Stimulated activated CD4-positive, alpha-beta T cell treated with anti-CD3 and anti-CD28 coated beads, Interleukin-12 subunit alpha, Interleukin-12 subunit beta, amount 100 ng/mL, for 24 hours (primary cell): ENCODE measurements at places on chromosomes 4 and X.

GRCh38 chr4:4260185-4260751, 12.2 kb upstream of the TMEM128 start:
- DNase-seq = no peak

DNA sequence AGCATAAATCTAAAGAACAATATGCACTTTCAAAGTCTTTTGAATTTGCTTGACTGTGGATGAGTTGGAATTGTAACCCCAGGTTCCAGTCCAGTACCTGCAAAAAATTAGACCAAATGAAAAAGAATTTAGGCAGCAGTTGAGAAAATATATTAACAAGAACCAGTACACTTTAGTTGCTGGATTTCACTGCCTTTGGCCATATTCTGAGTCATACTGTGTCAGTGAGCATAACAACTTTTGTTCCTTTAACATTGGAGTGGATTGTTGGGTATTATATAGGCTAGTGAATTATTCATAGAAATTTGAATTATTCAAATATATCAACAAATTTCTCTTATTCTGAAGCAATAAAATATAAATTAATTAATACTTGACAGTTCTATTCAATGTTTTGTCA, 101.5 kb upstream of the SMAD1 start:
- DNase-seq = no peak

GRCh38 chr4:106601519-106601918, 232.9 kb upstream of the GIMD1 start:
- DNase-seq = no peak

- DNase-seq = no peak
Measured at GRCh38 chr4:1540601-1541375, 134.5 kb upstream of the NKX1-1 start.

- no peak for DNase-seq
Measured at GRCh38 chr4:19158107-19158809, 1093.4 kb upstream of the SLIT2 start.

GRCh38 chrX:254630-255215, 26.5 kb upstream of the PLCXD1 start:
- DNase-seq = no peak

DNA sequence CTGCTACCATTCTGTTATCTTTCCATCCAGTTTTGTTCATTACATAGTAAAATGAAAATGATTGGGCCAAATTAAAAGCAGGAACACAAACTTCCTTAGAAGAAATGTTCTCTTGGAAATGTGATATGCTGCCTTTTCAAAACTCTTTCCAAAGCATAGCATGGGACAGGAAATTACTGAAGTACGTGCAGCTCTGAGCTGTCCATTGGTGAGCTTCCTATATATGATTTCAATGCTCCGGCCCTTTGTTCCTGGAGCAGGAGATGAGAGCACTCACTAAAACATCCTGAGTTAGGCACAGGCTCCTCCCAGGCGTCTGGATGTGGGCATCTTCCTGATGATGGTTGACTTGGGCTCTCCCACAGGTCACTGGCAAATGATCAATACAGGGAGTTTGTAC, 33.0 kb upstream of the ANXA3 start:
- DNase-seq = no peak

DNA sequence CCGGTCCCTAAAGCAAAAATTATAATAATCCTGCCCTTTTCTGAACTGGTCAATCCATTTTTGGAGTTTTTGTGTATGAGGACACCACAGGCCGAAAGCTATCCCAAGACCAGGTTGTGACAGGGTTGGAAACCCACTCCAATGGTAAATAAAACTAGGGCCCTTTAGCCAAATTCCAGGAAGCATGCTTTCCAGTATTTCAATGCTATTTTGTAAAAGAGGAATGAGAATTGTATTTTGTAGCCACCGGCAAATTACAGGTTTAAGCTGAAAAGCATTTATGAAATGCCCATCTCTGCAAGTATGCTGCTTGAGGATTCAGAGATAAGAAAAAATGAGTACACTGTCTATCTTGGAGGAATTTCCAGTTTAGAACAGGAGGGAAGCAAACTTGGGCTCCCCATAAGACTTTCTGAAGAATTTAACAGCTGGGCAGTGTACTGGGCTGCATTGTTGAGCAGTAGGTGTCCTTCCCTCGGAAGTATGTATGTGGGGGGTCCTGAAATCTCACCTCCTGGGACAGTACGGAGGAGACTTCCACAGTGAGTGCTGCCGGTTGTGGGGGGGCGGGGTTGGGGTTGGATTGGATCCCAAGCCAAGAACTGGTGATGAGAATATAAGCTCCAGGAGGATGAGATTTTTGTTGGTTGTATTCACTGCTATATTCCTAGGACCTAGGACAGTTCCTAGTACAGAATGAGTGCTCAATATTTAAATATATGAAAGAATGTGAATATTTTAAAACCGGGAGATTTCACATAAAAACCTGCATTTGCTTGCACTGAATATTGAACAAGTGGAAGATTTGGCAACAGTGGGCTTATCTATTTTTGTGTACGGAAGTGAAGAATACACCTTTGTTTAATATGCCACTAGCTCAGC, 26.8 kb downstream of the OCIAD2 start:
- DNase-seq = no peak

- no peak for DNase-seq
Measured at GRCh38 chr4:78640714-78641113, 89.1 kb downstream of the ANXA3 start.

GRCh38 chrX:28487818-28488217, 99.4 kb upstream of the IL1RAPL1 start:
- no peak for DNase-seq

GRCh38 chr4:37584071-37584470, 102.1 kb downstream of the RELL1 start:
- DNase-seq = no peak

- DNase-seq = no peak
Measured at GRCh38 chr4:186871856-186872255, 148.2 kb upstream of the FAT1 start.
